ENCODE measurements at places on chromosomes 7 and 10.

DNA sequence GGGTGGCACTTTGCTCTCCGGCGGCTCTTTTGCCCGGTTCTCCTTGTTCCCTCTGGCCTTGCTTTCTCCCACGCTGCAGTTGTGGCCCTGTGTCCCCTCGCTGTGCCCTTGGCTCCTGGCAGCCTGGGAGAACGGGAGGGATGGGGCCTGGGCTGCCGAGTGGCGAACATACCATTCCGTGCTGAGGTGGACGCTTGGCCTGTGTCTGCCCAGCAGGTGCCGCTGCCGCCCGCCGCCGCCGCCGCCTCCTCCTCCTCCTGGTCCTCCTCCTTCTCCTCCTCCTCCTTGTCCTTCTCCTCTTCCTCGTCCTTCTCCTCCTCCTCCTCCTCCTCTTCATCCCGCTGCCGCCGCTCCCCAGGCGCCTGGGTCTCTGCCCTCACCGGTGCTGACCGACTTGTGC is 36.0 kb downstream of the AGAP3 start:
- DNase-seq, result no peak

GRCh38 chr7:79403451-79403850 is 50.0 kb downstream of the MAGI2 start:
- no peak for DNase-seq

- DNase-seq, result no peak
Measured at GRCh38 chr10:32961895-32962369, 3.9 kb upstream of the ITGB1 start.

DNA sequence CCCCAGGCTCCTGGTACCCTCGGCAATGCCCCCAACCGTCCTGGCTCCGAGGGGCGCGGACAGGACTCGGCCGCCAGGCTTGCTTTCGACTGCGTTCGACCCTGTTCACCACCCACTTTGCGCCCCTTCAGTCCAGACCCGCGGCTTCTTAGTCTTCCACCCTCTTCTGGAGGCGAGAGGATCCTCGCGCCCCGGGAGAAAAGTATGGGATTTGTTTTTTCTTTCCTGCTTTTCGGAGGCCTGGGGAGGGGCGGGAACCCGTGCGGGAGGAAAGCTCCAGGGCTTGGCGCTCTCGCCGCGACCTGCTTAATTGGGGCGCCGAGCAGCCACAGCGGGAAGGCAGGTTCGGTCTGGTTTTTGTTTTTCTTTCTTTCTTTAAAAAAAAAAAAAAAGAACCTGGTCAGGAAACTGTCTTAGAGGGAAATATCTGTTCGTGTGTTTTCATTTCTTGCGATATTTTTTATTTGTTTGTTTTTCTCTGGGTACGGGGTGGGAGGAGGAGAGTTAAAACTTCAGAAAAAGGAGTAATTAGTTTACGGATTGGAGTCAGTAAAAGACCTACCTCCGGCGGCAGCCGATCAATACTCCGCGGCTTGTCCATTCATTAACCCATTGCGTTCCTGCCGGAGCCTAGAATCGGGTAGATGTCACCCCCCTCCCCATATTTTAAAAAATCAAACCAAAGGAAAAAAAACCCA is 1.6 kb downstream of the EMX2 start:
- no peak for DNase-seq

Measured in NCI-H1092 (cell line).